ENCODE measurements at places on chromosomes 11 and 22.

- H3K27ac ChIP-seq = no peak overlapping the region
- H3K36me3 ChIP-seq = no peaks in the 10 kb centered on the region
- no peak overlapping the region for H3K4me3 ChIP-seq
- H3K27me3 ChIP-seq = no peaks in the 10 kb centered on the region
Measured at GRCh38 chr11:126884594-126884993, 116.0 kb downstream of the KIRREL3 start.

DNA sequence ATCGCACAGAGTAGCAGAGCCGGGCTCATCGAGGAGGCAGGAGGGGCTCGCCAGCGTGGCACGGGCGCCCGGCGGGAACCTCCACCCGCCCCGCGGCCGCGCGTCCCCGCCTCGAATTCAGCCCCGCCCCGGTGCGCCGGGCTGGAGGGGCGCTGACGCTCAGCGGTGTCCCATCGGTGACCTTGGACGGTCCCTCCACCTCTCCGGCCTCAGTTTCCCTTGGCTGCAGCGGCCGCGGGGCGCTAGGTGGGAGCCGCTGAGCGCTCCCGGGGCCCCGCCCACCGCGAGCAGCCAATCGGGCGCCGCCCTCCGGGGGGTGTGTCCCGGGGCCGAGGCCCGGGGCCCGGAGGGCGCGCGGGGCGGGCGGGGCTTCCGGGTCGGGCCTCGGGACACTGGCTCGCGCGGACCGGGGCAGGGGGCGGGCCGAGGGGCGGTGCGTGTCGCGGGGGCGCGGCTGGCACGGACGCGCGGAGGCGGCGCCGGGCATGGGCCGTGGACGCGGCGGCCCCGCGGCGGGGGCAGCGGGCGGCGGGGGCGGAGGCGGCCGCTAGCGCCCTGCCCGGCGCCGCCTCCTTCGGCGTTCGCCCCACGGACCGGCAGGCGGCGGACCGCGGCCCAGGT is at the start of gene PPARA:
Gene PPARA, plus strand, starts transcription at position 493 of the 621 bp plus-strand sequence. CDS start 47,858 bp downstream, outside the sequence.
- peaks cover 25% of the 10 kb centered on the region for H3K4me1 ChIP-seq
- peak within 1 kb of the TSS; percentile 63 for H3K27ac ChIP-seq
- no peaks in the 10 kb centered on the region for H3K27me3 ChIP-seq
- H3K36me3 ChIP-seq = peaks cover 22% of the 10 kb centered on the region
- H3K4me3 ChIP-seq = peak within 1 kb of the TSS; percentile 88

- no peaks in the 10 kb centered on the region for H3K27me3 ChIP-seq
- H3K36me3 ChIP-seq = no peaks in the 10 kb centered on the region
- DNase-seq = no peak
- no peak overlapping the region for H3K4me3 ChIP-seq
- H3K27ac ChIP-seq = no peak overlapping the region
Measured at GRCh38 chr11:103471546-103471945, 362.3 kb downstream of the DYNC2H1 start.

- DNase-seq = peak; percentile 52
- no peaks in the 10 kb centered on the region for H3K27me3 ChIP-seq
- no peaks in the 10 kb centered on the region for H3K36me3 ChIP-seq
- H3K4me3 ChIP-seq = no peak overlapping the region
- no peak overlapping the region for H3K27ac ChIP-seq
Measured at GRCh38 chr22:28015676-28016601, 96.9 kb upstream of the PITPNB start.

- no peaks in the 10 kb centered on the region for H3K27me3 ChIP-seq
- no peaks in the 10 kb centered on the region for H3K36me3 ChIP-seq
- no peak for DNase-seq
- H3K4me1 ChIP-seq = peaks cover 6% of the 10 kb centered on the region
- H3K4me3 ChIP-seq = no peak overlapping the region
Measured at GRCh38 chr11:110317516-110317932, 21.1 kb upstream of the RDX start.

- no peaks in the 10 kb centered on the region for H3K36me3 ChIP-seq
- H3K27me3 ChIP-seq = no peaks in the 10 kb centered on the region
- no peak overlapping the region for H3K4me3 ChIP-seq
- H3K4me1 ChIP-seq = no peaks in the 10 kb centered on the region
- H3K27ac ChIP-seq = no peak overlapping the region
Measured at GRCh38 chr11:132106096-132106982, 735.9 kb downstream of the NTM start.

- no peak overlapping the region for H3K27ac ChIP-seq
- H3K27me3 ChIP-seq = no peaks in the 10 kb centered on the region
Measured at GRCh38 chr11:84224042-84224441, 937.9 kb upstream of the CCDC90B start.

DNA sequence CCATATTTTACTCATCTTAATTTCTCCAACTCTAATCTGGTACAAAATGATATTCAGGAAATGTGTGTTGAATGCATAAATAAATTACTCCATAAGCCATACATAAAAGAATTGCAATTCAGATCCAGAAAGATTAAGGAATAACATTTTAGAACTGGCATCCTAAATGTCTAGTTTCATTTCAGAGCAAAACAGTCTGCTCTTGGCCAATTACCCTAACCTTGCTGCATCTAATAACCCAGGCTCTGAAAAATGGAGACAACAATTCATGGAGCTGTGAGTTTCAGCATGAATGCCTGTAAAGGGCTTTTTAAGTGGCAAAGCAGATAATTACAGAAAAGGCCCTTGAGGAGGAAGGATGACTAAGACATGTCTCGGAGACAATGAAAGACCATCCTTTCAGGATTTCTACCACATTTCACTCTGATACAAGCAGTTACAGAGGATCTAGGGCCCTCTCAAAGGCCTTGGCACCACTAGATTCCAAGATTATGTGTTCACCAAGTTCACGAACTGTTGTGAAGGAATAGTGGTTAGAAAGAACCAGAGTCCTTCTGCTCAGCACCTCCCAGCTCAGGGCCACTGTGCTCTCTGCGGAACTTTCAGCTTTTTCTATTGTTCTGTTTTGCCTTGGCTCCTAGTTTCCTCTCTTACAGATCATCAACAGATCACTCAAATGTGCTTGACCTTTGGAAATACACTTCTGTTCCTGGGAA is 157.6 kb upstream of the BLID start:
- no peaks in the 10 kb centered on the region for H3K36me3 ChIP-seq
- H3K27ac ChIP-seq = no peak overlapping the region
- no peaks in the 10 kb centered on the region for H3K4me1 ChIP-seq
- H3K27me3 ChIP-seq = no peaks in the 10 kb centered on the region
- H3K4me3 ChIP-seq = no peak overlapping the region
- DNase-seq = no peak

GRCh38 chr11:22340701-22341587 is 2.8 kb downstream of the SLC17A6 start:
- peaks cover 5% of the 10 kb centered on the region for H3K4me1 ChIP-seq
- no peak for DNase-seq
- no peaks in the 10 kb centered on the region for H3K36me3 ChIP-seq
- H3K27ac ChIP-seq = no peak overlapping the region
- H3K4me3 ChIP-seq = no peak overlapping the region

DNA sequence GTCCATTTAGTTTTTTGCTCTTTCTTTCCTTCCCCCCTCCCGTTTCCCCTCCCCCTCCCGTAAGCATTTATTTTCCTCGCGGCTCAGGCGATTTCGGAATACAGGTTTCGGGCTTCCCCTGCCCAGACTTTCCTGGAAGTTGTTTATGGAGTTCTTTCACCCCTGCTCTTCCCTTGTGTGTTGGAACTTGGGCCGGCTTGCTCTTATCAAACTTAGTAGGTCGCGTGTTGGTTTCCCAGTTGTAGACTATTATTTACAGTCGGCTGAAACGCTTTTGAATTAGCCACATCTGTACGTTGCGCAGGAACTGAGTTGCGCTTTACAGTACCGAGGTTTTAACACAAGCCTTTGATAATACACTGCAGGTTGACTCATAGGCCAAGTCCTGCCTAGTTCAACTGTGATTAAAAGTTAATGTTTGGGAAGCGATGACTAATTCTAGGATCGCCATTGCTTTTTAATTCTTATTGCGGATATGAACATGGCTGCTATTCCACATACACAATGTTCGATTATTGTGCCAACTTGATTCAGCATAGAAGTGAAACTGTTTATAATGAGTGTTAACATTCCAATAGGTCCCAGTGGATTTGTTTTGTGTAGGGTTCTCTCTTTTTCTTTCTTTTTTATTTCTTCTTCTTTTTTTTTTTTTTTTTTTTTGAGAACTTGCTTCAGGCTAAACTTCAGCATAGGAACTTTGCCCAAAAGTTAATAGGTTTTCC is 1.7 kb downstream of the YAP1 start:
- peak overlapping the region; percentile 87 for H3K27ac ChIP-seq
- no peaks in the 10 kb centered on the region for H3K27me3 ChIP-seq
- peak overlapping the region; percentile 78 for H3K4me3 ChIP-seq
- H3K4me1 ChIP-seq = peaks cover 7% of the 10 kb centered on the region
- no peaks in the 10 kb centered on the region for H3K36me3 ChIP-seq

GRCh38 chr11:75242722-75243600 is 2.4 kb downstream of the TPBGL start:
- peaks cover 21% of the 10 kb centered on the region for H3K4me1 ChIP-seq
- H3K4me3 ChIP-seq = no peak overlapping the region
- peak; percentile 58 for DNase-seq
- no peak overlapping the region for H3K27ac ChIP-seq
- H3K27me3 ChIP-seq = peaks cover 68% of the 10 kb centered on the region
- no peaks in the 10 kb centered on the region for H3K36me3 ChIP-seq

- H3K27ac ChIP-seq = no peak overlapping the region
- no peaks in the 10 kb centered on the region for H3K27me3 ChIP-seq
- DNase-seq = no peak
- H3K36me3 ChIP-seq = no peaks in the 10 kb centered on the region
- no peak overlapping the region for H3K4me3 ChIP-seq
Measured at GRCh38 chr22:24975813-24976341, 23.4 kb downstream of the KIAA1671 start.

GRCh38 chr11:70804139-70804837 is 406.0 kb downstream of the CTTN start:
- DNase-seq = peak; percentile 90
- no peak overlapping the region for H3K4me3 ChIP-seq
- peaks cover 7% of the 10 kb centered on the region for H3K4me1 ChIP-seq

GRCh38 chr11:62071408-62071807 is 52.4 kb upstream of the INCENP start:
- no peaks in the 10 kb centered on the region for H3K36me3 ChIP-seq
- peak; percentile 1 for DNase-seq

DNA sequence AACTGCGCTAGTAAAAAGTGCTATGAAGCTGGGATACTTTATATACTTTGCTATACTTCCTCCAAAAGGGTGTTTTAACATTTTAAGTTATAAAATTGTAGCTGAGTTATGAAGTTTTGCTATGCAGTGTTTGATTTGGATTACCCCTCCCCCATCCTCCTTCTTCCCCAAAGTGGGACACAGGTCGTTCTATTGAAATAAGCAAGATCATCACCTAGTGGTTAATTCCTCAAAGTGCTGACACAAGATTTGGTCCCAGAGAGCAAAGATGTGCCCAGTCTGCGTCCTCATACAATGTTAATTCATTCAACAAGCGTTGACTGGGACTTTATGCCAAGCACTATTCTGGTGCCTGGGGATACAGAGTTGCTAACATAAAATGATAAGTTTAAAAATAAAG is 78.5 kb downstream of the SPON1 start:
- no peaks in the 10 kb centered on the region for H3K4me1 ChIP-seq
- no peak overlapping the region for H3K4me3 ChIP-seq
- DNase-seq = no peak
- H3K27ac ChIP-seq = no peak overlapping the region
- H3K36me3 ChIP-seq = no peaks in the 10 kb centered on the region

- peaks cover 35% of the 10 kb centered on the region for H3K36me3 ChIP-seq
- peaks cover 100% of the 10 kb centered on the region for H3K4me1 ChIP-seq
Measured at GRCh38 chr11:128467610-128468041, 119.7 kb downstream of the ETS1 start.

DNA sequence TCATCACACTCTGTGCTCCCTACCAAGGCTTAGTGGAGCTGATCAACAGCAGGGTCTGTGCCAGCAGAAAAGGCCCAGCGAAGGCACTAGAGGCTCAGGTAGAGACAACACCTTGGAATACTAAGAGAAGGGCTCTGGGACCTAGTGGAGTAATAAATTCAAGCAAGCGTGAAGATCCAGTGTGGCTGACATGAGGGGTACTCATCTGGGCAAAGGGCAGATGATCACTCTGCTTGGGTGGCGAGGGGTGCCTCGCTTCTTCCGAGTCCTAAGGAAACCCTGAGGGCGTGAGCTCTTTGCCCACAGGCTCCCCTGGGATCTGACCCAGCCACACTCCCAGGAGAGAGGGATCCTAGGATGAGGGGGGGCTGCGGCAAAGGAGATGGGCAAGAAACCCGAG is 3.5 kb upstream of the TPBGL start:
- no peak overlapping the region for H3K4me3 ChIP-seq
- no peak for DNase-seq
- no peak overlapping the region for H3K27ac ChIP-seq
- peaks cover 21% of the 10 kb centered on the region for H3K4me1 ChIP-seq
- H3K27me3 ChIP-seq = peaks cover 90% of the 10 kb centered on the region

DNA sequence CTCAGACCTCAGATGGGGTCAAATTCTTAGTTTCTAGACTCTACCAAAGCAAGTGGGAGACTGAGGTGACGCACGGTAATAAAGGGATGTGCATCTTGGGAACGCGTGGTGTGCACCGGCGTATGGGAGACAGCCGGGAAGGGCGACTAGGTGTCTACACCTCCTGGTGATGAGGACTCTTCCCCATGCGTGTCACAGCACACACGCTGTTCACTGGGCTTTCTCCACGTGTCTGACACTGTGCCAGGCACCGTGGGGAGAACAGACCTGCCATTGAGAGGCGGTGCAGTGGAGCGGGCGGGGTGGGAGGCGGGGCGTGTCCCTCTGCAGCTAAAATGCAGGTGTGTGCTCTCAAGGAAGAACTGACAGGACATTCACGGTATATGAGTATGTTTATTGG is 5.3 kb downstream of the FXYD6 start:
- no peak overlapping the region for H3K4me3 ChIP-seq
- no peaks in the 10 kb centered on the region for H3K36me3 ChIP-seq
- no peak overlapping the region for H3K27ac ChIP-seq
- peaks cover 32% of the 10 kb centered on the region for H3K27me3 ChIP-seq
- no peak for DNase-seq

DNA sequence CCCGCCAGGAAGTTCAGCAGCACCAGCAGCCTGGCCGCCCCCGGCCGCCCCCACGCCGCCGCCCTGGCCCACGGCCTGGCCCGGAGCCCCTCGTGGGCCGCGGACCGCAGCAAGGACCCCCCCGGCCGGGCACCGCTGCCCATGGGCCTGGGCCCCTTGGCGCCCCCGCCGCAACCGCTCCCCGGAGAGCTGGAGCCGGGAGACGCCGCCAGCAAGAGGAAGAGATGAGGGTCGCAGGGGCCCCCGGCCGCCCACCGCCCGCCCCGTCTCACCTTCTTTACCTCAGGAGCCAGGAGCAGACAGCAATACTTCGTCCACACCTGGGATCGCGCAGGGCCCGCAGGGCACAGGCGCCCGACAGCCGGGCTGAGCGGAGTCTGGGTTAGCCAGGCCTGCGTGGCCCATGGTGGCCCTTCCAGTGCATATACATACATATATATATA is 115.6 kb downstream of the CACNA1I start:
- H3K27me3 ChIP-seq = peaks cover 44% of the 10 kb centered on the region
- no peak overlapping the region for H3K27ac ChIP-seq
- H3K4me1 ChIP-seq = peaks cover 21% of the 10 kb centered on the region
- H3K36me3 ChIP-seq = no peaks in the 10 kb centered on the region
- no peak for DNase-seq
- no peak overlapping the region for H3K4me3 ChIP-seq

All from spleen (tissue), 13 donors.